ENCODE measurements at places on chromosomes 4 and X.

GRCh38 chr4:147787204-147787603, 55.3 kb downstream of the ARHGAP10 start:
- no peak for DNase-seq

DNA sequence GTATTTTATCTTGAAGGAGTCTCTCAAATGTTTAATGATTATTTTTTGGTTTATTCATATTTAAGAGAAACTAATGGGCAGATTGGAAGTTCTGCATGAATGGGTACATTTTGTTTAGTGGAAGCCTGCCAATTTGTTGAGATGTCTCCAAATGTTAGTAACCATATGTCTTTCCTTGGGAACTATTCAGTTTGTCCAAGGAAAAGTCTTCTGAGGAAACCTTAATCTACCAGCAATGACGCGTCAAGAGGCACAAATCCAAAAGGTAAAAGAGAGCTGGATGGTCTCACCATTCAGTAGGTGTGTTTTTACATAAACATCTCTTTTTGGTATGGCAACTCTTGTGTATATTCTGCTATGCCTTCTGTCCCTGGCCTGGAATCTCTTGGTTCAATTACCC, 37.4 kb upstream of the NDST3 start:
- DNase-seq, result no peak

DNA sequence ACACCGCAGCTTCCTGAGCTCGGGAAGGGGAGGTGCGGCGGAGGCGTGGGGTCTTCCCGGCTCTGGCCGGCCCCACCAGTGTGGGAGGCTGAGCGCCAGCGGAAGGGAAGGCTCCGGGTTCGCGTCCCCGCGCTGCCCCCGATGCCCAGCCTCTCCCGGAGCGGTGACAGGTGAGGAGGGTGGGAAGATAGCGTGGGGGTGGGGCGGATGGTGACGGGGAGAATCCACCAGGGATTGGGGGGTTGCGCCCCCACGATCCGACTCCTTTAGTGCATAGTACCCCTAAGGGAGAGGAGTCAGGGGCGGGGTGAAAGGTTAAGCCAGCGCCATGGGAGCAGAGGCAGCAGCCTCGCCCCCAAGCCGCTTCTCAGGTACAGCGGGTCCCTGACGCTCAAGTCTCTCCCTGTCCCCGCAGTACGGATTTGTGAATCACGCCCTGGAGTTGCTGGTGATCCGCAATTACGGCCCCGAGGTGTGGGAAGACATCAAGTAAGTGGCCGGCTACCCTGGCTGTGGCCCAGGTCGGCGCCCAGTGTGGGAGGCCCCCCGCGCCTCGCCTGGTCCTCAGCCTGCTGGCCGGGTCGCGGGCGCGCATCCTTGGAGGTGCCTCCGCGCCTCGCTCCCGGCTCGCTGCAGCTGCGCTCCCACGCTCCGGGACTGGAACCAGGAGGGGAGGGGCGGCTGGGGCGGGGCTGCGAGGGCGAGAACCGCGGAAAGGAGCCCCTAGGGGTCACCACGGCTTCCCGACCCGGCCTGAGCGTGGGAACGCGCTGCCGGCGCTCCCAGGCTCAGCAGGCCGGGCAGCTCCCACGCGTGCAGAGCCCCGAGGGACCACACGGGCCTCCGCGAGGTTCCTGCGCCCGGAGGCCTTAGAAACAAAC, 791 bp downstream of the GUCY1B1 start:
- peak; percentile 69 for DNase-seq

- DNase-seq, result no peak
These were observed 51.3 kb upstream of the UXT start for GRCh38 chrX:47710252-47710651.

GRCh38 chr4:112979881-112980421, 69.5 kb upstream of the ANK2 start:
- DNase-seq, result no peak

DNA sequence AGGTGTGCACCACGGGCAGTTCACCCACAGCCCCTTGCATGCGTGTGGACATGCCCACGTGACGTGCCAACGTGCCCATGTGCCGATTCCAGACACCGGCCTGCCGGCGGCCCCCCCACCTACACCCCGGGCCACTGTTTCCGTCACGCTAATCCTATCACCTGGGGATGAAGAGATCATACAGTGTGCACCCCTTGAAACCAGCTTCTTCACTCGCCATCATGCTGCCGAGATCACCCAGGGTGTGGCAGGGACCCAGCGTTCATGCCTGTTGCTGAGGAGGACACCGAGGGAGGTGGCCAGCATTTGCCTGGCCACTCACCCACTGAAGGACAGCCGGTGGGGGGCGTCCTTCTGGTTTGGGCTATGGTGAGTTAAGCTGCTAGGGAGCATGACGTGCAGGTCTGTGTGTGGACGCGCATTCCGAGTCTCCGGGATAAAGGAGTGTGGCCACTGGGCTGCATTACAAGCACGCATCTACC, 14.1 kb downstream of the CTBP1 start:
- no peak for DNase-seq

- DNase-seq, result no peak
These were observed 59.2 kb downstream of the NBDY start for GRCh38 chrX:56788229-56788628.

DNA sequence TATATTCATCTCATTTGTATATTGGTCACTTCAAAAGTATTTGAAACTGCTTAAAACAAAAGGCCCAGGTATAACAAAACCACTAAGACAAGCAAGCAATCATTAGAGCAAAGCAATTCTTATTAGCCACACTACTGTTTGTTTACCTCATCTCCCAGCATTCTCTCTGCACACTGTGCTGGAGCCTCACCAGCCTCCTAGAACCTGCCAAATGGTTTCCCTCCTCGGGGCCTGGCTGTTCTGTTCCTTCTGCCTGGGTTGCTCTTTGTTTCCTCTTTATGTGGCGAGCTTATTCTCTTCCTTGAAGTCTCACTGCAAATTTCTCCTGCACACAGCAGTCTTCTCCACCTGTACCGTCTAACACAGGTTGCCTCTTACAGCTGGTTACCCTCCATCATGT, 67.5 kb upstream of the MND1 start:
- no peak for DNase-seq

- no peak for DNase-seq
These were observed 425.0 kb downstream of the MID1IP1 start for GRCh38 chrX:39226251-39226650.

DNA sequence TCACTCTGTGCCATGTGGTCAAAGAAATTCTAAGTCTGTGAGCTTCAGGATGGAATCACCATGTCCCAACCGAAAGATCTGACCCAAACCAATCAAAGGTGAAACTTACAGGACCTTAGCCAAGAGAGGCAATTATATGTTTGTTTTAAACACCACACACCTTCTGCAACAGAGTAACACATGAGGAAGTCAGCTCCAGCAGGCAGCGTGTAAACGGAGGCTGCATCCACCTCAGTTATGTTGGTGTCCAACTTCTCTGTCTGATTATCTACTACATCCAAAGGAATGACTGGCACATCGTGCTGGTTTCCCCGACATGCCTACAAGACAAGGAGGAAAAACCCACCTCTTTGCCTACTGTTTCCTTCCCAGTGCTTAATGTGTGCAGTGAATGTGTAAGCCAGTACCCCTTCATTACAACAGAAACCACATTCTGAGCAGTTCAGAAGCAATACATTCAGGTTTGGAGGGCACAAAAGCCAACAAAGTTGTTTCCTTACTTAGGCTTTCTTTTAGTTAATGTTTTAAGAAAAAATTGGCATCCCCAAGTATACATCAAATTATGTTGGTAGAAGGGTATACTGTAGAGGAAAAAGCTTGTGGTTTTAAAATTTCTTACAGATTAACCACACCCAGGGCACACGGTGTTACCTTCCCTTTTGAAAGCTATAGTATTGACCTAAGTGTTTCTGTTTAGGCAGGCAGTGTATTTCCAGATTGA, 12.4 kb downstream of the CASP6 start:
- DNase-seq, result no peak

- peak; percentile 38 for DNase-seq
These were observed 215.4 kb upstream of the MAB21L2 start for GRCh38 chr4:150366487-150366999.

DNA sequence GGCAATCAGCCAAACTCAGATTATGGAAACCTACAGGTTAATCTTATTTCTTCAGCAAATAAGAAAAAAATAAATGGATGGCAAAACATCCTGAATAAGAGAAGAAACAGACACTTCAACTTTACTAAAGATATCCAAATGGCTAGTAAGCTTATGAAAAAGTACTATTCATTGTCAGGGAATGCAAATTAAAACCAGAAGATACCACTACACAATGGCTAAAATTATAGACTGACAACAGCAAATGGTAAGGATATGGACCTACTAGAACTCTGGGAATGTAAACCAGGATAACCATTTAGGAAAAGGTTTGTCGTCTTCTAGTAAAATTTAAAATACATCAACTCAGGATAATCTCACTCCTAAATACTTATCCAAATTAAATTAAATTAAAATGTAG, 24.3 kb downstream of the GRSF1 start:
- no peak for DNase-seq

GRCh38 chrX:63930140-63930539, 145.1 kb upstream of the ARHGEF9 start:
- DNase-seq, result no peak

- no peak for DNase-seq
These were observed 597.5 kb upstream of the PCDH7 start for GRCh38 chr4:30122711-30123110.

DNA sequence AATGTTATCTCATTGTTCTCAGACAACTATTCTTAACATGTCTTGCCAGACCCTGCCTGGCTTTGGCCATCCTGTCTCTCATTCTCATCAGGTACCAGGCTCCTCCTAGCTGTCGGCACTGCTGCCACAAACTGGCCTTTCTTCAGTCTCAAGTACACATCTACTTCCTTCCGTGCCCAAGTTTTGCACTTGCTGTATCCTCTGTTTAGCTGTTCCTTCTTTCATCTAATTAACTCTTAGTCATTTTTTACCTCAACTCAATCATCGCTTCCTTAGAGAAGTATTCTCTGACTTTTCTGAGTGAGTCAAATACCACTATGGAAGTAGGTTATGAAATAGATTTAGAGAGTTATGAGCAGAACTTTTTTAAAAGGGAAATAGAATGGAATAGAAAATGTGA, 19.7 kb downstream of the CXCL3 start:
- no peak for DNase-seq

GRCh38 chr4:5957076-5957475, 61.2 kb downstream of the C4orf50 start:
- DNase-seq, result no peak

GRCh38 chr4:126238013-126238412, 923.3 kb downstream of the FAT4 start:
- no peak for DNase-seq

DNA sequence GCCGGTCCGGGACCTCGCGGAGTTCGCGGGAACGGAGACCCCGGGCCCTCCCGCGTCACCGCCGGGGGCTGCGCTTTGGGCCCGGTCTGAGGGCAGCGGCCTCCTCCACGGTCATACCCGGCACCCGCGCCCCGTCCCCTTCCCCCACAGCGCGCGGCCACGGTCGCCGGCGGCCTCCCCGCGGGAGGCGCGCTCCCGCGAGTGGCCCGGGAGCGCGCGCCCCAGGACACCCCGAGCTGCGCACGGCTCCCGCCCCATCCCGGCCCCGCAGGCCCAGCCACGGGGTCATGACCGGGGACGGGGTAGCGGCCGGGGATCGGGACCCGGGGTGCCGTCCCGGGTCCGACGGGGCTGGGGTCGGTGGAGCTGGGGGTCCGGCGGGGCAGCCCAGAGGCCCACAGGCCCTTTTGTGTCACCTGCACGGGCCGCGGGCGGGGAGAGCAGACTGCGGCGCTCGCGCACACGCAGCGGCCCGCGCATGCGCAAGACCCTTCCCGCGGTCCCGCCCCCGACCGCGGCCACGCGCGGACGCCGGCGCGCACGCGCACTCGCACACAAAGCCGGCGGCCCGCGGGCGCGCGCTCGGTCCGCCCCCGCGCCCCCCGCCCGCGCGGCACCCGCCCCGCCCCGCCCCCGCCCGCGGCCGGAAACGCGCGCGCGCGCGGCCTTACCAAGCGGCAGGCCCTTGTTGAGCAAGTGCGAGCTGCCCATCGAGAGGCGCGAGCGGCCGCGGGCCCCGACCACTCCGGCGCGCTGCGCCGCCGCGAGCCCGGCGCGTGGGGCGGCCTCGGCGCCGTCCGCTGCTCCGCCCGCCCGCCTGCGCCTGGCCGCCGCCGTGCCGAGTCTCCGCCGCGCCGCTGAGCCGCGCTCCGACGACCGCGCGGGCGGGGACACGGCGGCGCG, at the start of gene CTBP1:
Gene CTBP1, minus strand, starts transcription at position 886 of the 903 bp plus-strand sequence. CDS start 7,799 bp downstream, outside the sequence.
- DNase-seq, result peak; percentile 93

DNA sequence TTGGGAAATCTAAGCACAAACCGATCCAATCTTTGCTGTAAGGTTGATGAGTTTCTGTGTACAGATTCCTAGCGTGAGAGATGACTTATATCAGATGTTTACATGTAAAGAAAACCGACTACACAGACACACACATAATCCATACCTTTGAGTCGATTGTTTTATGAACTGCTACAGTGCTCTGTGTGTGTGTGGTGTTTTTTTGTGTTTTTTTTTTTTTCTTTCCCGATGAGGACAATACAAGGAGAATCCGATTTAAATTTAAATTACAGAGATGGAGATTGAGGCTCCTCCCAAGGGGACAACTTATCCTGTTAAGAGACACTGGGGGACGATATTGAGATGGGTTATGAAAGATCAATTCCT, 461 bp upstream of the SLC9A6 start:
- no peak for DNase-seq

DNA sequence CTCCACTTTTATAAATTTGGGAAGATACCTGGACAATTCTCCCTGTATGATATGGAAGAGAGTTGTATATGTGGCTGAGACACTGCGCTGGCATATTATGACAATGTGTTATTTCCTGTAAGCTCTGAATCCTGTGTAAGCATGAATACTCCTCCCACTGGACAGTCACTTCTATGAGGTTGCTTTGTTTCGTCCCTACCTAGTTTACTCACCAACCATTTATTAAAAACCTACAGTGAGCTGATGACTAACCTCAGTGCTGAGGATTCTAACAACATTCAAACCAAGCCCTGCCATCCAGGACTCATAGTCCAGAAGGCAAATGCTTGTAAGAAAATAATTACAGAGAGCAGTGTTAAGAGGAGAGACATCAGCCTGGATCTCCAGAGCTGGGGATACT, 1632.9 kb upstream of the TENM3 start:
- no peak for DNase-seq

Measured in GM06990 (cell line).